ENCODE measurements at places on chromosomes 7 and 10. TPM values are rescaled to one million over a fixed set of nuclear protein-coding genes. Genes with fewer than 3 reads are reported as not detected.

The TDRD1 gene
- polyA plus RNA-seq: not detected

The ABCB1 gene
- 2.5 TPM for polyA plus RNA-seq

The LLCFC1 gene
- polyA plus RNA-seq: not detected

The EEPD1 gene
- 1.9 TPM for polyA plus RNA-seq

The NSMCE4A gene
- 51.1 TPM for polyA plus RNA-seq

The LRIT1 gene
- polyA plus RNA-seq: not detected

The PWWP2B gene
- polyA plus RNA-seq: 9.0 TPM

The CALD1 gene
- 0.89 TPM for polyA plus RNA-seq

The GJD4 gene
- polyA plus RNA-seq: not detected

The PAX4 gene
- not detected for polyA plus RNA-seq

The SPDYE6 gene
- polyA plus RNA-seq: 0.36 TPM

The PON1 gene
- polyA plus RNA-seq: not detected

The PLXDC2 gene
- 0.18 TPM for polyA plus RNA-seq

The PRR15 gene
- not detected for polyA plus RNA-seq

The ZSCAN21 gene
- polyA plus RNA-seq: 9.9 TPM

The OR9A2 gene
- not detected for polyA plus RNA-seq

The HGF gene
- not detected for polyA plus RNA-seq

The MYO1G gene
- polyA plus RNA-seq: 167 TPM

The LIPJ gene
- not detected for polyA plus RNA-seq

The MAGI2 gene
- polyA plus RNA-seq: not detected

The SLC16A9 gene
- polyA plus RNA-seq: not detected

The MMD2 gene
- not detected for polyA plus RNA-seq

The GBX1 gene
- polyA plus RNA-seq: not detected

The AS3MT gene
- polyA plus RNA-seq: not detected

The DMTF1 gene
- 35.1 TPM for polyA plus RNA-seq

The CHST3 gene
- not detected for polyA plus RNA-seq

The TMEM184A gene
- polyA plus RNA-seq: 0.08 TPM

The WEE2 gene
- not detected for polyA plus RNA-seq

The MUC3A gene
- polyA plus RNA-seq: not detected

The DEPP1 gene
- polyA plus RNA-seq: not detected

The CALHM1 gene
- 1.4 TPM for polyA plus RNA-seq

The RPEL1 gene
- polyA plus RNA-seq: not detected

The NEBL gene
- not detected for polyA plus RNA-seq

The ACTA2 gene
- polyA plus RNA-seq: 9.4 TPM

The RARRES2 gene
- polyA plus RNA-seq: not detected

The XRCC2 gene
- polyA plus RNA-seq: 0.43 TPM

The TBL2 gene
- polyA plus RNA-seq: 21.3 TPM

The ACSL5 gene
- 52.3 TPM for polyA plus RNA-seq

The NPVF gene
- not detected for polyA plus RNA-seq

The DNAJB6 gene
- polyA plus RNA-seq: 106 TPM

The STOX1 gene
- 0.24 TPM for polyA plus RNA-seq

The ASIC3 gene
- polyA plus RNA-seq: not detected

The GNAI1 gene
- 0.10 TPM for polyA plus RNA-seq

The TMEM196 gene
- polyA plus RNA-seq: not detected

The FAM53B gene
- polyA plus RNA-seq: 48.9 TPM

The PBLD gene
- polyA plus RNA-seq: 0.45 TPM
